Dermis blood vessel endothelial cell (primary cell): ENCODE measurements at places on chromosomes 16 and 17. TPM values are rescaled to one million over a fixed set of nuclear protein-coding genes. Genes with fewer than 3 reads are reported as not detected.

DNA sequence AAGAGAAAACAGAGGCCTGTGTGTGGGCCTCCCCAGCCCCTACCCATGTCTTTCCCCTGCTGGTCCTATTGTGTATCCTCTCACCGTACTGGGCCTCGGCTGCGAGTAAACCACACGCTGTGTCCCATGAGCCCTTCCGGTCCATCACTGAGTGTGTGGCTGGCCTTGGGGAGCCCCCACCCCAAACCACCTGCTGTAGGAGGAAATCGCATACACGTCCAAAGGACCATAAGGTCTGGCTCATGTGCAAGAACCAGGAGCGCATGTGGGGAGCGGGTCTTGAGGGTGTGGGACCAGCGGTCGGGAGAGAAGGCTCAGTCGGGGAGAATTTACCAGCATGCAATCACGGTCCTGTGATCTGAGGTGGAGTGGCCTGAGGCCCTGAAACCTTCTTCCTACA lies 38.4 kb upstream of the DNAH17 start:
- no peak for DNase-seq

DNA sequence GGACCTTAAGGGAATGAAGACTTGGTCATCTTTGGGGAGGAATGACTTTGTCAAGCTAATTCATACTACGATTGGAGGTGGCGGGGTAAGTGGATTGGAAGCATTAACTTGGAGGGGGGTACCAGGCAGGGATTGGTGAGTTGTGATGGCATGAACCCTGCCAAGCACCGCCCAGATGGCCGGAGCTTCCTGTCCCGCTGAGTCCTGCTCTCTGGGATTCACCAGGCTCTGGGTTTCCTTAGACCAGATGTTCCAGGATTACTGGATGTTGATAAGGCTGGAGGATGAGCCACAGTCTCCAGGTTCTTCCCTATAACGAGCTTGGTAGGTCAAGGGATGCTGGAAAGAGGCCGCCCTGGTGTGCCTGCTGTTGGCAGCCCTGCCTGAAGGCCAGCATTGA lies 154.9 kb downstream of the SDK2 start:
- DNase-seq, result no peak

DNA sequence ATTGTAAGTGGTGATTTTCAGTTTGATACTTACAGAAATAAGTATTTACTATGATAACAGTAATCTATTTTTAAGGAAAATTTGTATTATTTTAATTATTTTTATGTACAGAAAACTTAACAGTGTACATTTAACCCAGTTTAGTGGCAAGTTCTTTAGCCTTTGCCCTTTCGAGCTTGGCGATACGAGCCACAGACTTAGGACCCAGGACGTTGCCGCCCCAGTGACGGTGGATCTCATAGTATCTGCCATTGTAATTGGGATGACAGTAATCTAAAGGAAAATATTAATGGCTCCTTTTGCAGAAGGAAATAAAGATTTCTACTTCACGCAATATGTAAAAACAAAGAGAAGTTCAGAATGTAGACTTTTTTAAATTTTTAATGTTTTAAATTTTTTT lies 5.2 kb upstream of the CDR2 start:
- no peak for DNase-seq

Gene SGCA
- not detected in 2 replicates for total RNA-seq

Gene ZFPM1
- 1.4 and 1.6 TPM in 2 replicates for total RNA-seq
